Activated CD4-positive, CD25-positive, alpha-beta regulatory T cell (primary cell): ENCODE measurements at places on chromosomes 4 and X.

DNA sequence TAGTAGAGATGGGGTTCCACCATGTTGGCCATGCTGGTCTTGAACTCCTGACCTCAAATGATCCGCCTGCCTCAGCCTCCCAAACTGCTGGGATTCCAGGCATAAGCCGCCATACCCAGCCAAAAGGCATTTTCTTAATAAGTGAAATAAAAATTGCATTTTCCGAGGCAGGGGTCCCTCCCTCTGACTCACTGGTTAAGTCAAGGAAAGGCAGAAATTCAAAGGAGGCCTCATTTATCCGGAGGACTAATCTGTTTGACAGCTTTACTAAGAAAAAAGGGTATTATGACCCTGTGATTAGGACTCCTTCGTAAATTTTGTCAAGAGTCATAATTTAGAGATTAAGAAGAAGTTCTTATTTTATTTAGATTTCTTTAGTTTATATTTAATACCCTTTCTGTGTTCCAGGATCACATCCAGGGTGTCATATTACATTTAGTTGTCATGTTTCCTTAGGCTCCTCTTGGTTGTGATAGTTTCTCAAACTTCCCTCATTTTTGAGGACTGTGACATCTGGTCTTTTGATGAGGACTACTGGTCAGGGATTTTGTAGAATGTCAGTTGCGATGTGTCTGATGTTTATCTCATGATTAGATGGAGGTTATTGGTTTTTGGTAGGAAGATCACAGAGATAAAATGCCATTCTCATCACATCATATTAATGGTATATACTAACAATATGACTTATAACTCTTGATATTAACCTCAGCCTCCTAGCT, 753.7 kb upstream of the AMOT start:
- no peak for DNase-seq

DNA sequence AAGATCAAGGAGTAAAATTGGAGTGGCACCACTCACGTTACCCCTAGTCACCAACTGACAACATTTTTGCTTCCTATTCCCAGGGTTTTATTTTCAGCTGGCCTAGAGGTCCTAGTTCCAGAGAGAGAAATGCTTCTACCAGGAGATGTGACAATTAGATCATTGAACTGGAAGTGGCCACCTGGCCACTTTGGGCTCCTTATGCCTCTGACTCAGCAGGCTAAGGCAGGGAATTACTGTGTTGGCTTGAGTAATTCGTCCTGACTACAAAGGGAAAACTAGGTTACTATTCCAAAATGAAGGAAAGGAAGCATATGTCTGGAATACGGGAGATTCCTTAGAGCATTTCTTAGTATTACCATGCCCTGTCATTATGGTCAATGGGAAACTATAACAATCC, 831.6 kb upstream of the NDST4 start:
- no peak for DNase-seq

GRCh38 chr4:159105761-159106243, 2.9 kb downstream of the RAPGEF2 start:
- peak; percentile 0 for DNase-seq

GRCh38 chr4:19686456-19686855, 565.2 kb upstream of the SLIT2 start:
- DNase-seq, result no peak

GRCh38 chr4:107896646-107897045, 34.7 kb upstream of the CYP2U1 start:
- DNase-seq, result no peak

- no peak for DNase-seq
Observed at GRCh38 chrX:95974890-95975289, 709.8 kb upstream of the DIAPH2 start.

DNA sequence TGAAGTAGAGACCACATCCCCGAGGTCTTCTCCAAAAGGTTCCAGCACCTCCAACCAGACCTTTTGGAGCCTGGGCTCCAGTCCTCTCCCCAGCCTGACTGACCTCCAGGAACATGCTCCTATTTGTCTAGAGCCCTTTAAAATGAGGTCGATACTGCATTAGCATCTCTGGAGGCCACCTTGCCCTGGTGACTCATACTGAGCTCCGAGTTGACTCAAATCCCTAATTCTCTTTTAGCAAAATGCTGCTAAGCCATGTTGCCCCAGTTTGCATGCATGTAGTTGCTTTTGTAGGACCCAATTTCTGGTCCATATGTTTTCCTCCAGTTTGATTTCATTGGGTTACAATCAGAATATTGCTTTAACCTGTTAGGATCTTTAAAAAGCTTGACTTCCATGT, 43.5 kb upstream of the CITED1 start:
- no peak for DNase-seq

GRCh38 chr4:180789929-180790328, 1453.3 kb upstream of the TENM3 start:
- DNase-seq, result no peak

DNA sequence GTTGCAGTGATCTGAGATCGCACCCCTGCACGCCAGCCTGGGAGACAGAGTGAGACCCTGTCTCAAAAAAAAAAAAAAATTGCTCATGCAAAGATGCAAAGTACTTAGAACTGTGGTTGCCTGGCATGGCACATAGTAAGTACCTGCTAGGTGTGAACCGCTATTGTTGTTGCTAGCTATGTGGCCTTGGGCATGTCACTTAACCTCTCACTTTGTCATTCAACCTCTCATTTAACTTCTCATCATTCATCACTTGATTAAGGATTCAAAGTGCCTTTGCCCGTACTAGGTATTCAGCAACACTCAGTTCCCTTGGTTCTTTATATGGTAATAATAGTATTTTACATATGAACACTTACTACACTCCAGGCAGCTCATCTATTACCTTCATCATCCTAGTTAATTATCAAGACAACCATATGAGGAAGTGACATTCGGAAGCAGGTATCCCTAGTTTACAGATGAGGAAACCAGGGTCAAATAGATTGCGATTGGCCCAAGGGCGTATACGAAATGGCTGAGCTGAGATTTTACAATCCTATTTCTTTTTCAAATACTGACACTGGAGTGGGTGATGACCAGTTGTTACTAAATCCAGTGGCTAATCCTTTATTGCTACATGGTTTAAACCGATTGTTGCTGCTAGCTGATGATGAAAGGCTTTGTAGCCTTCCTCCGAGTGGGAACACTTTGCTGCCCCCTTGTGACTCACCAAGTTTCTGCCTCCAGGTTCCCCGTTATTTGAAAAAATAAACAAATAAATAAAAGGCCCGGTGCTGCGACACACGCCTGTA, 28.8 kb upstream of the SOWAHD start:
- peak; percentile 12 for DNase-seq

GRCh38 chr4:164313853-164314252, 440.1 kb upstream of the SMIM31 start:
- DNase-seq, result no peak

GRCh38 chr4:99165978-99166377, 21.9 kb upstream of the ADH4 start:
- DNase-seq, result no peak

GRCh38 chr4:105092356-105092755, 54.3 kb upstream of the TET2 start:
- DNase-seq, result no peak

DNA sequence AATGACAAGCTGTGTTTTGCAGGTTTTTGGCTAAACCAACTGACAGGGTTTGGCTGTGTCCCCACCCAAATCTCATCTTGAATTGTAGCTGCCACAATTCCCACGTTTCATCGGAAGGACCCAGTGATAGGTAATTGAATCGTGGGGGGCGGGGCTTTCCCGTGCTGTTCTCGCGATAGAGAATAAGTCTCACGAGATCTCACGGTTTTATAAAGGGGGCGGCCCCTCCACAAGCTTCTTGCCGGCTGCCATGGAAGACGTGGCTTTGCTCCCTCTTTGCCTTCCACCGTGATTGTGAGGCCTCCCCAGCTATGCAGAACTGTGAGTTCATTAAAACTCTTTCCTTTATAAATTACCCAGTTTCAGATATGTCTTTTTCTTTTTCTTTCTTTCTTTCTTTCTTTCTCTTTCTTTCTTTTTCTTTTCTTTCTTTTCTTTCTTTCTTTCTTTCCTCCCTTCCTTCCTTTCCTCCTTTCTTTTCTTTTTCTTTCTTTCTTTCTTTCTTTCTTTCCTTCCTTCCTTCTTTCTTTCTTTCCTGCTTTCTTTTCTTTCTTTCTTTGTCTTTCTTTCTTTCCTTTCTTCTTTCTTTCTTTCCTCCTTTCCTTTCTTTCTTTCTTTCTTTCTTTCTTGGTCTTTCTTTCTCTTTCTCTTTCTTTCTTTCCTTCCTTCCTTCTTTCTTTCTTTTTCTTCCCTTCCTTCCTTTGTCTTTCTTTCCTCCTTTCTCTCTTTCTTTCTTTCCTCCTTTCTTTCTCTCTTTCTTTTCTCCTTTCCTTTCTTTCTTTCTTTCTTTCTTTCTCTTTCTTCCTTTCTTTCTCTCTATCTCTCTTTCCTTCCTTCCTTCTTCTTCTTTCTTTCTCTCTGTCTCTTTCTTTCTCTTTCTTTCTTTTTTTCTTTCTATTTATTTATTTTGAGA, 54.8 kb downstream of the SHOX start:
- DNase-seq, result no peak

DNA sequence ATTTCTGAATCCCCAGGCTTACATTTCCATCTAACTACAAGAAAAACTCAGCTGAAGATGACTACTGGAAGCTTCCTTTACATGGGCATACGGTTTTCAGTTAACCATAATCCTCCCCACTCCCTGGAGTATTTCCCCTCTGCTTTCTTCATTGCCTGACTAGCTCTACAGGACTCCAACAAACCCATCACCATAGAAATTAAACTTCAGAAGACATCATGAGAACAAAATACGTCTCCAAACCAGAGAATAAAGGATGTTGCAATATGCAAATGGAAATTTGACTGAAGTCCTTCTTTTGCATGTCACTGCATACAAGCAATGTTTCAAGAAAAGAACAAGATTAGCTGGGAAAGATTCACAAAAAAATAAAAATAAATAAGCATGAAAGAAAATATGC, 170.2 kb upstream of the PCDH18 start:
- DNase-seq, result no peak

GRCh38 chr4:153255233-153255632, 51.0 kb downstream of the TRIM2 start:
- no peak for DNase-seq

DNA sequence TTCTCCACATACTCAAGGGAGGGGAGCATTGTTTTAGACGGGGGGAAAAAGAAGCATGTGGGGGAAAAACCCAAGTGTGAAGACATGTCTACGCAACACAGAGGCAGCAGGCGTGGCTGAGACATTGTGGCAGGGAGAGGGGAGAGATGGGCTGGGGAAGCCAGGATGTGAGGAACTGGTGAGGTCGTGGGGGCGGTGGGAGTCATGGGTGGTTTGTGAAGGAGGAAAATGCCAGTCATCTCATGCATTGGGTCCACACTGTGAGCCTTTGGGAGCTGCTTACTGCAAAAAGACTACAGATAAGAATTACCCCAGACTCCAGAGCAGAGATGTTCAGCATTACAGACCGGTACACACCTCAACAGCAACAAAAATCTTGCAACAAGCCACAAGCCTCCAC, 2.1 kb downstream of the JAKMIP1 start:
- no peak for DNase-seq

DNA sequence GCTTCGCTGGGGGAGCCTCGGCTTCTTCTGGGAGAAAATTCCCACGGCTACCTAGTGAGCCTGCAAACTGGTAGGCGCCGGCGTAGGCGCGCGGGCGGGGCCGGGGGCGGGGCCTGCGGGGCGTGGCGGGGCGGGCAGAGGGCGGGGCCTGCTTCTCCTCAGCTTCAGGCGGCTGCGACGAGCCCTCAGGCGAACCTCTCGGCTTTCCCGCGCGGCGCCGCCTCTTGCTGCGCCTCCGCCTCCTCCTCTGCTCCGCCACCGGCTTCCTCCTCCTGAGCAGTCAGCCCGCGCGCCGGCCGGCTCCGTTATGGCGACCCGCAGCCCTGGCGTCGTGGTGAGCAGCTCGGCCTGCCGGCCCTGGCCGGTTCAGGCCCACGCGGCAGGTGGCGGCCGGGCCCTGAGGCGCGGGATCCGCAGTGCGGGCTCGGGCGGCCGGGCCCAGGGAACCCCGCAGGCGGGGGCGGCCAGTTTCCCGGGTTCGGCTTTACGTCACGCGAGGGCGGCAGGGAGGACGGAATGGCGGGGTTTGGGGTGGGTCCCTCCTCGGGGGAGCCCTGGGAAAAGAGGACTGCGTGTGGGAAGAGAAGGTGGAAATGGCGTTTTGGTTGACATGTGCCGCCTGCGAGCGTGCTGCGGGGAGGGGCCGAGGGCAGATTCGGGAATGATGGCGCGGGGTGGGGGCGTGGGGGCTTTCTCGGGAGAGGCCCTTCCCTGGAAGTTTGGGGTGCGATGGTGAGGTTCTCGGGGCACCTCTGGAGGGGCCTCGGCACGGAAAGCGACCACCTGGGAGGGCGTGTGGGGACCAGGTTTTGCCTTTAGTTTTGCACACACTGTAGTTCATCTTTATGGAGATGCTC, at the start of gene HPRT1:
Gene HPRT1, plus strand, starts transcription at position 161 of the 857 bp plus-strand sequence. Its CDS starts 147 bp downstream, at position 308.
- DNase-seq, result peak; percentile 49

DNA sequence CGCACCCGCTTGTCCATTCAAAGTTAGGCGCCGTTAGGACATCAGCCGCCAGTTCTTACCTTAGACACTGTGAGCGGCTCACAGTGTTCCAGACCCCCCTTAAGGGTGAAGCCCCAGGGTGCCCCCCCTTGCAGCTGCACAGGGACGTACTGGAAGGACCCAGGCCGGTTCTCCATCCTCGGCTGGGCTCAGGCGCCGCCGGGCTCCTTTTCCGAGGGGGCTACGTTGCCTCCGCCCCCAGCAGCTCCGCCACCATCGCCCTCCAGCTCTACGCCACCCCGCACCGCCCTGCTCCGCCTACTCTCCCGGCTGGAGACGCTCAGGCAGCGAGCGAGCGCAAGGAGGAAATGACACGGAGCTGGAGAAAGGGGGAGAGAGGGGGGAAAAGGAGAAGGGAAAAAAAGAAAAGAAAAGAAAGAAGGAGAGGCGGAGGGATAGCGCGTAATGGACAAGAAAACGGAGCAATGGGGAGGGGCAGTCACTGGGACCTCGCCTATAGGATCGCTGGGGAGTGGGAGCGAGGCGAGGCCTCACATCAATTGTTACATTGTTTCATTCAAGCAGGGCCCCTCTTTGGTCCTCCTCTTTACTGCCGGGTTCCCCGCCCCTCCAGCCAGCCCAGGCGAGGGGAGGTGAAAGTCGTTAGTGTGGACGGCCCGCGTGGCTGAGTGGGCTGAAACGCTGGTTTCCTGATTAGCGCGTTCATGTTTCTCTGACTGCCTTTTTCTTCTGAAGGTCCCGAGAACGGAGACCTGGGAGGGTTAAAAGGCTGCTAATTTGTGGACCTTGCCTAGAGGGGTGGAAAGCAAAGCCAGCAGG, at the start of gene SHROOM4:
Gene SHROOM4, minus strand, starts transcription at position 352 of the 819 bp plus-strand sequence. Its CDS starts 176 bp downstream, at position 176.
- DNase-seq, result no peak

- DNase-seq, result no peak
Observed at GRCh38 chrX:136692271-136692670, 44.3 kb downstream of the CD40LG start.
